ENCODE measurements at places on chromosomes 4 and X.

- no peak for DNase-seq
Observed at GRCh38 chrX:8784162-8784561, 17.0 kb downstream of the FAM9A start.

GRCh38 chr4:73844345-73844744 lies 7.9 kb downstream of the CXCL6 start:
- DNase-seq = no peak

DNA sequence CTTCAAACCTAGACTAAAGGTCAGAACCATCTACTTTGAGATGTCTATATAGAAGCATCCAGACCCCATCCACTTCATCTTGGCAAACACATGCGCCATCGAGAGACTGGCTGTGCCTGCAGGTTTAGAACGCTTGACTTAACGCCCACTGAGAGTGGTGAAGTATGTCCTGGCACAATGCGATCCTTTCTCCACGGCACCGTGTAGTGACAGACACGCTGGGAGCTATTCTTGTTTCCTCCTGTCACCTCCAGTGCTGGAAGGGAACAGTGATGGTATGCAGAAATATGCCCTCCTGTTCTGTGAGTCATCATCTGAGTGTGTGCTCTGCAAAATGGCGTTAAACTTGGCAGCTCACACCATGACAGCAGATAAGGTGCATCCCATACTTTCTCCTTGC lies 330.2 kb downstream of the NLGN4X start:
- no peak for DNase-seq

DNA sequence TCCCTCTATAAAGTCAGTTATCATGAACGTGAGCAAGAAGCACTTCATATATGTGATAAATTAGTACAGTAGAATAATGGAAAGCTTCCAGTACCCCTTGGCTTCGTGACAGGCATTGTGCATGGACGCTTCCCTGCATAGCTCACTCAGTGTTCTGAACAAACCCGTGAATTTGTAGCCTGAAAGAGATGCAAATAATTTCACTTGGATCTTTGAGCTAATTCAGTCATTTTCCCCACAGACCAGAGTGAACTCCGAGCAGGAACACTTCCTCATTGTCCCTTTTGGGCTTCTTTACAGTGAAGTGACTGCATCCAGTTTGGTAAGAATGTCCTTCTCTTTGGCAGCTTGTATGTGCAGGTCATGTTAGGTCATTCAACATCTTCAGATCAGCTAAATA lies 50.1 kb downstream of the ADD1 start:
- DNase-seq = no peak

- DNase-seq = no peak
Observed at GRCh38 chr4:6926081-6926480, 16.5 kb downstream of the TBC1D14 start.

GRCh38 chr4:61301271-61301670 lies 101.1 kb downstream of the ADGRL3 start:
- DNase-seq = peak; percentile 4

DNA sequence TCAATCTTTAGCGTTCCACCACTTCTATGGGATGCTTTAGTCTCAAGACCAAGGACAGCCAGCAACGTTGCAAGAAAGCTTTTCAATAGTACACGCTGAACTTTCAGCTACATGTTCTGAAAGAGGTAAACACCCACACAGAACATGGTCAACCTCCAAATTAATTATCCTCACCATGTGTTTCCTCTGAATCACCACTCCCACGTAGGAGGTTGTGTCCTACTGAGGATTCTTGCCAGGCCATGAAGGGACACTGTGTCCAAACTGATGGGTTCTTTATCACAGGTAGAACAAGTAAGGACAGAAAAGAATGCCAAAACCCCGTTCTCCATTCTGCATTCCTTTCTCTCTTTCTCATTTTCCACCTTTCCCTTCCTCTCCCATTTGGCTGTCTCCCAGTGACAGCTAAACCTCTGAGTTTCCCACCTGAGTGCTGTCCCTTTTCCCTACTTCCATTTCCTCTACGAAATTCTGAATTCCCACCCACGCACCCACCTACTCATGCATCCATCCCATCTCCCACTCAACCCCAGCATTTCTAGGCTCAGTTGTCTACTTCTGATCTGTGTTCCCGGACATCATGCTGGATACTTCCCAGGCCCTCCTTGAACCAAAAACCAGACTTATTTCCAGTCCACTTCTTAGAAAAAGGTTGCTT lies 29.0 kb upstream of the GPM6B start:
- DNase-seq = no peak

DNA sequence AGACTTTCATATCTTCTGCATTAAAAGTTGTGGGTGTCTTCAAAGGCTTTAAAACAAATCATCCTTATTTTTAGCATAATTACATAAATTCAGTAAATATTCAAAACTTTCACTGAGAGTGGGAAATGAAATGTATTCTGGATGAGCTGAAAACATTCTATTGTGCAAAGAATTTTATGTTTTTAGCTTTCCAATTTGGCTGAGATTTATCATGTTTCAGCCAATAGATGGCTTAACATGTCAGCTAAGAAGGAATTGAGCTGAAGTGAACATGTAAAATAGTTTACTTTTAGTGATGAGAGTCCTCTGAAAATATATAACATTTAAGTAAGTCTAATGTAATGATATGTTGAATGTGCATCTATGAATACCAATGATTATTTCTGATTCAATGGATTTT lies 213.5 kb upstream of the GIMD1 start:
- no peak for DNase-seq

GRCh38 chr4:159105761-159106243 lies 2.9 kb downstream of the RAPGEF2 start:
- no peak for DNase-seq

DNA sequence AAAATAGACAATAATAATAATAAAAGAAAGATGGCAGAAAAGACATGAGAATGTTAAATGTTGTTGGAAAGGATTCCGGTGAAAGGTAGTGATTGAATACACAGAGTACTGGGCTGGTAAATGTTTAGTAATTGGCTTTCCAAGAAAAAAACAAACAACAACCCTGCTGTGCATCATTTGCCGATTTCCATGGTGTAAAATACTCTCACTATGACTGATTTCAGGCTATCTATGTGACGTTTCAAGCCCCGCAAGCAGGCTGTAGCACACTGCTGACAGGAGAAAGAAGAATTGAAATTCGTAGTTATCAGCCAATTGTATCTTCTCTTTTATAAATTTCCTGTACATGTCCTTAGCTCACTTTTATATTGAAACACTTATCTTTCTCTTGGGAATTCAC lies 13.6 kb upstream of the SEPTIN6 start:
- no peak for DNase-seq

DNA sequence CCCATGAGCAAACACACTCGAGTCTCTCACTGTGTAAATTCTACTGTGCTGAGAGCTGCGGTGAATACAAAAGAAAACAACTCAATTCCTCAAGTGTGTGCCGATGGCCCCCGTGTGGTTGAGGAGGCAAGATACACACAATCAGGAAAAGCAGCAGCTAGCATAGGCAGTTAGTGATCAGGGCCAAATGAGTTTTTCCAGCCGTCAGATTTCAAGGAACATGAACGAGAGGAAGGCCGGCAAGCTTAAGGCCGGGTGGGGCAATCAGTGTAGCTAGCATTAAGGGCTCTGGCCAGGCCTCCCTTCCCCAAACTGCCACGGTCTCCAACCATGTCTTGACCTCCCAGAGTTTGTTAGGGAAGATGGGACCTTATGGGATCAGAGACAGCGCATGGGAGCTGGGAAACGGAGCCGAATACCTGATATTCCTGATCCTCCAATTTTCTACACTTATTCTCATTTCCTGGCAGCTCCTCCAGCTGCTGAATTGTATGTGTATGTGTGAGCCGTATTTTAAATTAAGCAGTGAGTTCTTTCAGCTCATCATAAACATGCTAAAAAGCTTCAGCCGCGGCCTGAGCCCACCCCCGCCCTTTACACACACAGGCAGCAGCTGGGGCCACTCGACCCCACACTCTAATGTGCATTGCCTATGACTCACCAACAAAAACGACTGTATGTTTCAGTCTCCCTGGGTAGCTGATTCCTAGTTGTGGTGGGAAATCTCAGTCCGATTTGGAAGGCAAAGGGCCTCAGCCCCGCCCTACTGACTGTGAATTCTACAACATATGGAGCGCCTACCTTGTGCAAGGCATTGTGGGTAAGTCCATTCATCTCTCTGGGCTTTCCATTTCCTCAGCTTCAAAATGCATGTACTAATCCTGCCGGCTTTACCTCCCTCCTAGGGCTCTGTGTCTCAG lies 59.9 kb downstream of the RTL9 start:
- no peak for DNase-seq

- DNase-seq = no peak
Observed at GRCh38 chrX:11193035-11193469, 81.9 kb downstream of the HCCS start.

GRCh38 chrX:106481341-106481740 lies 130.4 kb upstream of the RADX start:
- no peak for DNase-seq

DNA sequence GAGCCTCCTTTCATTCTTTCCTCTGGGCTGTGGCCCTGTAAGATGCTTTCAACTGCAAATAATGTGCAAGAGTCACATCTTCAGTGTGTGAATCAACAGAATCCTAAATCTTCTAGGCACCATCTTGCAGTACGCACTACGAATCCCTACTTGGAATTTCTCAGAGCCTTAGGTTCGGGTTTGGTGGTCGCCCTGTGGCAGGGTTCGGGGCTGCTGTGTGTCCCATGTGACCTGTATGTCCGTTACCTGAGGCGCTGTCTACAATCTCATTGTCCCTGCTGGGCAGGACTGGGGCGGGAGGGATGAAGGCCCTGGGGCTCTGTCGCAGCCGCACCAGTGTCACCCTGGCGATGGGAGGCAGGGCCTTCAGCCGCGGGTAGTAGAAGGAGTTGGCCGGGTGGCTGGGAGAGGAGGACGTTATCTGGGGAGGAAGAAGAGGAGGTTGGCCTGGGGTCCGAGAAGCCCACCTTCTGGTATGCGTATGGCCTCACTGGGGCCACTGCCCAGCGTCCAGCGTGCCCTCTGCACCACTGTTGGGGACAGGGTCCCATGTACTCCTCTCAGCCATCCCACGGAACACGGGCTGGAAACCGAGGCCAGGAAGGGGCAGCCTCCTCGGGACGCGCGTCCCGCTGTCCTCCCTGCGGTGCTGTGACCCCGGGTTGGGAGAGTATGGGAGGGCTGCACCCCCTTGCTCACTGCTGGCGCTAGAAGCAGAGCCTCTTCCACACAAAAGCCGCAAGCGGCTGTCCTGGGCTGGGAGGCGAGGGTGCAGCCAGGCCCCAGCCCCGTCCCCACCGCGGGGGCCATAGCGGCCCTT lies 2.0 kb downstream of the SPON2 start:
- DNase-seq = no peak

DNA sequence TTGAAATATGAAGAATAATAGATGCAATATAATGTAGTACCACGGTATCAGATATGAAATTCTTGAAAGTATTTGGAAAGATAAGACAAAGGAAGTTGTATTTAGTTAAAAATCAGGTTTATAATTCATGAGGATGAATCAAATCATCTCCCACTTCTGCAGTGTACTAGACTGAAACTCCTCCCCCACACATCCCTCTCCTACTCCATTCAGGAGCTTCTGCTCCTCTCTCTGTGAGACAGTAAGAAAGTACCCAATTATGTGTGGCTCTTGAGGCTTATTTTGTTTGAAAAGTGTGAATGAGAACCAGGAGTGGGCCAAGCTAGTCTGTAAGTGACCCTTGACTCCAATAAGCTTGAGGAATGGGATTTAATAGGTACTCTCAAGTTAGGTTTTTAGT lies 9.5 kb downstream of the SLAIN2 start:
- no peak for DNase-seq

DNA sequence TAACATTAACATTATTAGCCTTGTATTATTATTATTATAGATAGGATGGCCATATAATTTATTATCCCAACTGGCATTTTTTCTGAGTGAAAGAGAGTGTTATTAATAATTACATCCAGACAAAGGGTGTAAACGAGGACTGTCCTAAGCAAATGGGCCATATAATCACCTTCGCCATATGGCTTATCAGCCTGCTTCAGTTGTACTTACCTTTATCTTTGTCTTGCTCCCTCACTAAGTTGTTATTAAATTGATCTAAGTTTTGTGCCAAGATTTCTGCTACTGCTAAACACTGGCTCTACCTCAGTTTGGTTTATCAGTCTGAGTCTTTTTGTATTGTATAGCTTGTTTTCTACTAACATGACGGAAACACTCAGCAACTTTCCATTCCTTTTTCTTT lies 76.9 kb downstream of the STIM2 start:
- no peak for DNase-seq

DNA sequence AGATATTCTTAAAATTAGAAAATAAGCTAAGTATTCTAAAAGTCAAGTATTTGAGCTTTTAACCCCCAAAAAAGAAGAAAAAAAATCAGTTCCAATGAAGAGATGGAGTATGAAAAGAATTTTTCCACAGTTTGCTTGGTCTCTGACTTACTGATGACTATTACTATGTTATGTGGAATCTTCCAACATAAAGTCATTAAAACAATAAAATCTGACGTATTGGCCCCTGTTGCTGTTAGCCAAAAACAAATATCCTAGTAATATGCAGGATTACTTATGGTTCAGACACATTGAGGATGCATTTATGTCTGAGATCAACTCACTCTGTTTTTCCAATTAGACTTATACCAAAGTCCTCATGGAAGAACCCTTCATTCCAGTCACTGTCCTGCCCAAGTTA lies 517.2 kb upstream of the ADGRL3 start:
- DNase-seq = no peak

GRCh38 chrX:71224098-71224708 lies 1.2 kb downstream of the GJB1 start:
- DNase-seq = no peak

DNA sequence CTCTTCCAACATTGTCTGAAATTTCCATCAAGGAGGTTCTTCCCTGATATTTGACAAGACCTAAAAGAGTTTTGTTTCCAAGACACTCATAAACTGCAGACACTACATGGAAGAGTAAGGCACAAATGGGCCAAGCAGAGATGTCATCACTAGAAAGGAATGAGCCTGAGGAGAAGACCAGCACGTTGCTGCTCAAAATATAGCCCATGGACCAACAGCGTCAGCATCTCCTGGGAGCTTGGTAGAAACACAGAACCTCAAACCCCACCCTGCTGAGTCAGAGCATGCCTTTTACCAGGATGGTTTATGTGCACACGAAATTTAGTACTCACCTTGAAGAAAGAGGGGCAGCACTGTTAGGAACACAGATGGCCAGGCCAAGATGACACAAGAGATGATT lies 128.7 kb upstream of the MID1 start:
- DNase-seq = no peak

DNA sequence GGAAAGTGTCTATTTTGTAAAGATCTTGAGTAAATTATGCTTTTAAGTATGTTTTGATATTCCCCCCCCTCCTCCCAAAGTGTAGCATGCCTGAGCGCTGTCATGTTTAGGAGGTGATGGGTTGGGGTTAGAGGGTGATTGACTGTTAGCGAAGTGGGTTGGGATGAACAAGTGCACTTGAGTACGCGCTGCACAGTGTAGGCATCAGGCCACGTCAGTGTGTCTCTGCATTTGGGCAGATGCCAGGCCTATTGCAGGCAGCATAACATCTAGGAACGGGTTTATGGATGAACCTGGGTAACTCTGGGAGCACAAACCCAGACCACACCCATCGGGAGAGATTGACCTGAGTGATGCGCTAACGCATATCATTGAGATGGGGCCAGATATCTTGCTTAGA lies 111.2 kb downstream of the TBL1X start:
- DNase-seq = no peak

Measured in NCI-H2171 (cell line).